ENCODE measurements at places on chromosomes 13 and 19. TPM values are rescaled to one million over a fixed set of nuclear protein-coding genes. Genes with fewer than 3 reads are reported as not detected.

DNA sequence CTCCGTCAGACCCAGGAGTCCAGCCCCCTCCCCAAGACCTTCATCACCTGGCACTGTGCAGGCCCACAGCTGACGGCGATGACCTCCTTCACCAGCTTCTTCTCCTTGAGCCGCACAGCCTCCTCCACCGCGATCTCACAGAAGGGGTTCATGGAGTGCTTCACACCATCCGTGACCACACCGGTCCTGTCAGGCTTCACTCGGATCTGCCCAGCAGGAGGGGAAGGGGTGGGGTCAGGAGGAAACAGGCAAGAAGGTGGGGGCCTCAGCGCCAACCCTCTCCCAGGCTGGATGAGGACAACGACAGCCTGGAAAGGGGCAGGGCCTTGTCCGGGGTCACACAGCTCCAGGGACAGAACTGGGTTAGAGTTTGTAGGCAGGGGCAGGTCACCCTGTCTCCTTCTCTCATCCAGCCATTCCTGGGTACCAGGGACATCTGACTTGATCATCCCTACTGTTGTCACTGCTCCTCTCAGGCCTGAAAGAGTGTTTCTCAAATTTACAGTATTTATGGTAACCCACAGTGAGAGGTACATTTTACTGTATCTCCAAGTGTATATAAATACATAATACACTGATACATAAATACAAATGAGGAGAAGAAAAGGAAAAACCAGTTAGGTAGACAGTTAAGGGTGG lies 12.0 kb downstream of the ETFB start:
- no peak for DNase-seq

GRCh38 chr13:35923347-35923746 lies 207.8 kb downstream of the DCLK1 start:
- DNase-seq: no peak

GRCh38 chr19:7722231-7722651 lies 9.7 kb downstream of the CLEC4G start:
- no peak for DNase-seq

DNA sequence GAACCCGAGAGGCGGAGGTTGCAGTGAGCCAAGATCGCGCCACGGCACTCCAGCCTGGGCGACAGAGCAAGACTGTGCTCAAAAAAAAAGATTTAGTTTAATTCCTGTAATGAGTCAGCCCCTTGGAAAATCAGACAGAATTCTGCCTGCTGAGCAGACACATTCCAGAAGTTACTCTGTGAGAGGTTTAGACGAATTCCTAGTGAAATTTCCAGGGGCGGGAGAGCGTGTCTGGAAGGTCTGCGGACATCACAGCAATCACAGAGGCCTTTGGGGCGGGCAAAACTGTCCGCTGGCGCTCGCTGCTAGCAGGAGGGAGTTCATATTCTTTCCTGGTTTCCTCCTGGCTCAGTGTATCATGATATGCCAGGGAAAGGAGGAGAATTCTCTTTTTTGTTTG lies 17.5 kb downstream of the MISP start:
- DNase-seq: no peak

- DNase-seq: no peak
Observed at GRCh38 chr13:108827646-108828045, 198.2 kb downstream of the MYO16 start.

DNA sequence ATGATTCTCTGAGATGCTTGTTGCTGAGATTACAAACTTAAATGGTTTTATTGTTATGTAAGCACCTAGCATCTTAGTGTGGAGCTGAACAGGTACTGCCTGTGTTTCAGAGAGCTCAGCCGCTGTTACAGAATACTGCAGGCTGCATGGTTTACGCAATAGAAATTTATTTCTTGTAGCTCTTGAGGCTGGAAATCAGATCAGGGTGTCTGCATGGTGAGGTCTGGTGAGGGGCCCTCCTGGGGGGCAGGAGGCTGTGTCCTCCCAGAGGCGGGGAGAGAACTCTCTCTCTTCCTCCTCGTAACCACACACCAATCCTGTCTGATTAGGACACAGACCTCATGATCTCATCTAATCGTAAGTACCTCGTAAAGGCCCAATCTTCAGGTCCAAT lies 13.1 kb downstream of the ATP11A start:
- no peak for DNase-seq

NMRK2 gene
- total RNA-seq: 2.1 TPM

ZSCAN4 gene
- not detected for total RNA-seq

DNA sequence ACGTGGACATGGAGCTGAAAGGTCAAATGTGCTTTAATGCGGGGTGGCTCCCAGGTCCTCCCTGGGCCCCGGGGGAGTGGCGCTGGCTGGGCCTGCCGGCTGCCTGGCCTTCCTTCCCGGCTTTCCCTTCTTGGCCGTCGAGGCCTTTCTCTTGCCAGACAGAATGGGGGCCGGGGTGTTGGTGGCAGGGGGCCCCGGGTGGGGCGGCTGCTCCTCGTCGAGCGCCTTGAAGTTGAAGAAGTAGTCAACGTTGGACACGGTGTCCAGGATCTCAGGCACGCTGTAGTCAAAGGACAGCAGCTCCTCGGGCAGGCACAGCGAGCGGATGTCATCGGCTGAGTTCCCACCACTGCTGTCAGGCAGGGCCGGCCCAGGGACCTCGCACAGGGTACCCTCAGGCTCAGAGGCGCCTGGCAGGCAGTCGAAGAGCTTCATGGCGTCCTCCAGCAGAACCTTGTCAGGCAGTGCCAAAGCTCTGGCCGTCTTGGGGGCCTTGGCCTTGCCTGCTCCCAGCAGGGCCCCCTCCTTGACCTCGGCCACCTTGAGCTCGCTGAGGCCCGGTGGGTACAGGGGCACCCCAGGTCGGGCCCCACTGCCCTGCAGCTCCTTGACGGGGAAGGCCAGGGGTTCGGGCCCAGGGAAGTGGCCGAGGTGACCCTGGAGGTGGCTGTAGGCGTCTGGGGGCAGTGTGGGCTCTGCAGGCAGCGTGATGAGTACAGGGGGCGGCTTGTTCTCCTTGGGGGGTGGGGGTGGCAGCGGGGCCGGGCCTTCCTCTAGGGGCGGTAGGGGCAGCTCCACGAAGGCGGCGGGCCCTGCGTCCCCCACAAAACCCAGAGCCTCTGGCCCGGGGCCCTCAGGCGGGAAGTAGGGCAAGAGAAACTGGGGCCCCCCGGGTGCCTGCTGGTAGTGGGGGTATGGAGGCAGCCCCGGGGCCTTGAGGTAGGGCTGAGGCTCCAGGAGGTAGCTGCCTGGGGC lies 1.3 kb downstream of the PRR22 start:
- no peak for DNase-seq

ZNF610 gene
- 1.5 TPM for total RNA-seq

DNA sequence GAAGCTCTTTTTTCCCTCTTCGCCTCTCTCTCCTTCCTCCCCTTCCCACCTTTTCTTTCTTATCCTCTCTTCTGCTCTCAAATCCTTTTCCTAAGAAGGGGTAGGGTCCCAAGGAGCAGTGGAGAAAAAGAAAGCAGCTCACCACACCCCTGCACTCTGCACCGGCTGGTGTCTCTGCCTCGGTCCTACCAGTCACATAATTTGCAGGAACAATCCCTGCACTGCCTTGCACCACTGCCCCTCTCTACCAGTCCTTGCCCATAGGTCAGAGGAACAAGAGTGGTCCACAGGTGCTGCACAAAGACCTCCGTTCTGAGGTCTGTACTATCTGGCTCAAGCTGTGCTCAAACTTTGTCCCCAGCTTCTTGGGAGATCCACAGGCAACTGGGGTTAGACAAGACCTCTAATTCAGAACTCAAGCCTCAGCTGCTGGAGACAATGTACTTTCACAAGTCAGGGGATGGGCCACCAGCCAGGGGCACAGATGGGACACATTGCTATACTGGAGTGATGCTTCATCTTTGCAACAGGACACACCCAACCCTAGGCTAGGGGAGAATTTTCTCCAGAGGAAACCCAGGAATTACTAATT lies 125.4 kb upstream of the ZNF507 start:
- DNase-seq: peak; percentile 90

DNA sequence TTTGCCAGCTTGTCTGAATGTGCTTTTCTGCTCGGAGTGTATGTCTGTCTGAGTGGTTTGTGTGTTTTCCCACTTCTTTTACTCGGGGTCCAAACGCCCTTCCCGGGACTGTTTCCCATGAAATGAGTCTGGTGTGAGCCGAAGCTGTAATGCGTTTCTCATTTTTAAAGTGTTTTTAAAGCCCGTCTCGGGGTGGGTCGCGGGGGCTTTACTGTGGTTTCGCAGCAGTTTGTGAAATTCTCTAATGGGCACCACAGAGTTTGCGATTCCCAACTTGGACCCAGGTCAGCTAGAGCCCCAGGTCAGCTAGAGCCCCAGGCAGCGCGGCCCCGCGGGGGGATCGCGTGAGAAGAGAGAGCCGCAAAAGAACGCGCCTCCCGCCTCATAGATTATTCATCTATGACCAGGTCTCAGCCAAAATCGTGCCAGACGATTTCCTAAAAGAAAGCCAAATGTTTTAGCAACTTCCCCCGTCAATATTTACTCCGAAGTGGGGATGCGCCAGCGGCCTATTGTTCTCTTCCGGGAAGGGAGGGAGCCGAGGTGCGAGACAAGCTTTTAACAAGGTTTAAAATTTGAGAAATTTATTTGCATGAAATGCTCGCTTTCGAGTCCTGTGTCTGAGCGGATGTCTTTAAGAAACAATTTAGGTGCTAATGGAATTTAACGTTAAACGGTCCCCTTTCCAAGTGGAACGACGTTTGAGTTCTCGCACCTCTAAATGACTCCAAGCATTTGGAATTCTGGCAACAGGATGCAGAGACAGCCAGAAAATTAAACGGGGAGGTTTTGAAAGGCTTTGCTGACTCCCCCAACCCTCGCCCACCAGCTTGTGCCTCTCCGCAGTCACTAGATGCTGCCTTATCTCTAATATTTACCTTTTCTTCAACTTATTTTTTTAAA lies 2.2 kb downstream of the ZIC2 start:
- peak; percentile 85 for DNase-seq

CGB8 gene
- not detected for total RNA-seq

CPB2 gene
- not detected for total RNA-seq

DNA sequence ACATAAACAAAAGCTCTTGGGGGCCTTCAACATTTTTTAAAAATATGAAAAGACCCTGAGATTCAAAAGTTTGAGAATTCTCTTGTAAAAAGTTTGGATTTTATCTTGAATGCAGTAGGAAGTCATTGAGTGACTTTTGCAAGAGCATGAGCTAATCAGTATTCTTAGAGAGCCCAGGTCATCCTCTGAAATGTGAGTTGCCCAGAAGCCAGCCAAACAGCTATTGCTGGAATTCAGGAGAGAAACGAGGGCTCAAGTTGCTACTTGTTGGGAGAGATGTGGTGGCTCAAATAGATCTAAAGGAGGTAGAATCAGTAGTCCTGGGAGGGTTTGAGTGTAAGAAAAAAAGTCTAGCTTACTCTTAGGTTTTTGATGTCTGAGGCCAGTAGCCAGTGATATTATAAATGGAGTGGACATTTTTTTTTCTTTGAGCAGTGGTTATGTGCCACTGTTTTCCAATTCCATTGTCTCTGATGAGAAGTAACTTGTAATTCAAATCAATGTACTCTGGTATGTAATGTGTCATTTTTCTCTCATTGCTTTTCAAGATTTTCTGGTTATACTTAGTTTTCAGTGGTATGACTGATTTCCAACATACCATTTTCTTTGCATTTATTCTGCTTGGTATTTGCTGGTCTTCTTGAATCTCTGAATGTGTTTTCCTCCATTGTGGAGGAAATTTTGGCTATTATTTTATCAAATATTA lies 30.7 kb downstream of the LMO7 start:
- no peak for DNase-seq

DNA sequence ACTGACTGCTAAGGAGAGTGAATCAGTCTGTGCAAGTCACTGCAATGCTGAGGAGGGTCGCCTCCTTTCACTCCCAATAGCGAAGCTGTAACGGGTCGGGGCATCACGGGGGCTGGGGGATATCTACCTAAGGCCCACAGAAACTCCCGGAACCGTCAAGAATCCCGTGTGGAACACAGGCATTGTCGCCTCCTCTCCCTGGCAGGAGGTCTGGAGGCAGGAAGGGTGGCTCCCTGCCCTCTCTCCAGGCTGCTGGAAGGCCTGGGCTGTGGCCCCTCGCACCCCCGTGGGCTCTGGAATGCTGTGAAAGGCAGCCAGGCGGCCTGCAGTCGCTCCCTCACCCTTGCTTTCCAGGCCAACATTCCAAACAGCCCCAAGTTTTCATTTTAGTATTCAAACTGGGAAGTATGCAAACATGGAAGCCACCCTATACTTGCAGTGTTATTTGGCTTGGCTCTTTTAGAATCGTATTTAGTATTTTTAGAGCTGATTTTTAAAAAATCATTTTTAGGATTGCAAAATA lies 109.4 kb downstream of the CRYL1 start:
- no peak for DNase-seq
